ENCODE measurements at places on chromosomes 6 and 20.

GRCh38 chr6:124064317-124065113 lies 260.9 kb downstream of the NKAIN2 start:
- DNase-seq = no peak

- DNase-seq = peak; percentile 77
Measured at GRCh38 chr6:18347021-18347577, 40.1 kb upstream of the RNF144B start.

DNA sequence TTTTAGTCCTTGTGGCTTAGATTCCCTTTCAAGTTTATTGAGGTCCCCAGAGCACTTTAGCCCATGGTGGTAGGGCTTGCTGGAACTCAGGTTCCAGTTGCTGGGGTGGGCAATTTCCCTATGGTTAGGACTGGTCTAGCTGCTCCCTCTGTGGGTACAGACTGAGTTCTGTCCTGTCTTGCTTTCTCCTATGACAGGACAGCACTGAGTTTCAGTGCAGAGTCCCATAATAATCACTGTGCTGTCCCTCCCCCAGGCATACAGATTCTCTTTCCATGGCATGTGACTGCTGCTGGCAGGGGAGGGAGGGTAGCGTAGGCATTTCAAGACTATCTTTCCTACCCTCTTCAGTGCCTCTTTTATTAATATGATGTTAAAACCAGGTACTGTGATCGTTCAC lies 17.1 kb upstream of the ERVFRD-1 start:
- DNase-seq = no peak

- DNase-seq = no peak
Measured at GRCh38 chr6:121441477-121441876, 6.0 kb downstream of the GJA1 start.

GRCh38 chr6:156879591-156879990 lies 102.4 kb downstream of the ARID1B start:
- peak; percentile 63 for DNase-seq

- peak; percentile 86 for DNase-seq
Measured at GRCh38 chr6:118893064-118893806, 717 bp upstream of the ASF1A start.

GRCh38 chr6:3620937-3621336 lies 130.6 kb downstream of the PXDC1 start:
- no peak for DNase-seq

- peak; percentile 58 for DNase-seq
Measured at GRCh38 chr6:84625506-84625905, 138.9 kb downstream of the TBX18 start.

GRCh38 chr20:33359399-33360261 lies 41.7 kb downstream of the CDK5RAP1 start:
- DNase-seq = no peak

DNA sequence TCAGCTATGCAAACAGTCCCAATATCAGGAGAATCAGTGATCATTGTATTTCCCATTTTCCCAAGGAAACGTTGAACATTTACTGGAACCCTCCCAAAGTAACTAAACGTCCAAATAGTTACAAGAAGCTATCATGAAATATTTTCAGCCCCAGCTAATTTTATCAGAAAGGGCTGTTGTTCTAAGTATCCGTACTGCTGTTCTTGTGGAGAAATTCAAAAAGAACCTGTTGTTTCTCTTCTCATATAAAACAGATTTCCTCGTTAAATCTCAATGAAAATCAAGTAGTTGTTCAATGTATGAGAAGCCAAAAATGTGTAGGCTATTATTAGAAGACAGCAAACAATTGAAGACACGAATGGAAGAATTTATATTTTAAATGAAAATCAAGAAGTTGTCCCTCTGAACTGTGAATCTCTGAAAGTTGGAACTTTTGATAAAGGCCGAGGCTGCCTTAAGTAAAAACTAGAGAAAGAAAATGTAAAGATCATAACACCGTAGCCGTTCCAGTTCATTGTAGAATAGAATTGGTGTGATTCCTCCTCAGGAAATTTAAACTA lies 107.7 kb downstream of the HFE start:
- no peak for DNase-seq

DNA sequence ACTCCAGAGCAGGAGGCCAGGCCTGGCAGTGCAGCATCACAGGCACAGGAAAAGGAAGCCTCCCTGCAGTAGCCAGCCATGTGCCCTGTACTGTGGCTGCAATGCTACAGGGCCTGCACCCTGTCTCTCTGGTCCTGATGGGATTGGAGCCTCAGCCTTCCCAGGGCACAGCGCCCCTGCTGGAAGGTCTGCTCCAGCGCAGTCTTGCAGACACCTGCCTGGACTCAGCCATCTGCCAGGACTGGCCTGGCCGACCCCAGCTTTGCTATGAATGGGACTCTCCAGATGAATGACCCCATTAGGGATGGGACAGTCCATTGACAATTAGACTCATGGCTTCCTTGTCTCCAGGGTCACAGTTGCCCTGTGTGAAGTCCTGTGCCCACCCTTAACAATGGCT lies 251.6 kb downstream of the ERMARD start:
- DNase-seq = no peak

GRCh38 chr6:135451617-135452190 lies 45.8 kb downstream of the AHI1 start:
- DNase-seq = peak; percentile 18

- no peak for DNase-seq
Measured at GRCh38 chr20:36967636-36968035, 16.1 kb upstream of the SAMHD1 start.

DNA sequence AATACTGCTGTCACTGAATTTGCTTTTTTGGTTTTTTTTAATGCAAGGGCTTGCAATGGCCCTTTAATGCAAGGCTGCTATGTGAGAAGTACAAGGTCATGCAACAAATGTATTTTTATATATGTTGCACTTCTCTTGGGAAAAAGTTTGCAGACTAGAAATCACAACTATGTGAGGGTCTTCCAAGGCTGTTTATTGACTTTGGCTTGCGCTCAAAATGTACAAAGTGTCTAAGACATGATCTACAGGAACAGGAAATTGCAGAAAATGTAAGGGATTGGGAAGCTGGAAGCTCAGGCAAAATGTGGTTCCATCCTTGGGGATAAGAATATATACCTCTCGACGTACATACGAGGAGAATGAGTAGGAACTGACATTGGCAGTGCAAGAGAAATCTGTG lies 92.2 kb upstream of the F13A1 start:
- no peak for DNase-seq

DNA sequence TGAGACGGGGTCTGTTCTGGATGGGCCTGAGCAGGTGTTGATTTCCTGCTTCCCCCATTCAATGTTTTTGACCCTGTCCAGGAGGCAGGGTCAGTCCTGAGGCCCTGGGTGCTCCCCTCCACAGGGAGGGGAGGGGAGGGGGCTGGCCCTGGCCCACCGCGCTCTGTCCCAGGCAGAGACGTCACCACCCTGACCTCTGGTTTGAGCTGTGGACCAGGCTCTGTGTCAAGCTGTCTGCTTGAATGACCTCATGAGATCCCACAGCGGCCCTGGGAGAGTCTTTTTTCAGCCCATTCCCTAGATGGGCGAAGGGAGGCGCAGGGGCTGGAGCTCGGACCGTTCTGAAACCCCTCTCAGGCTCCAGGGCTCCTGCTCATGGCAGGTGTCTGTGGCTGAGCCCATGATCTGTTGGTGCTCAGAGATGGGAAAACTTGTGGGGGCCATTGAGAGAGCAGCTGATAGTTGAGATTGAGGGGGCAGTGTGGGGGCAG lies 8.9 kb upstream of the LKAAEAR1 start:
- no peak for DNase-seq

GRCh38 chr6:47651505-47651944 lies 46.9 kb upstream of the ADGRF4 start:
- DNase-seq = peak; percentile 83
